ENCODE measurements at places on chromosomes 3 and 15.

DNA sequence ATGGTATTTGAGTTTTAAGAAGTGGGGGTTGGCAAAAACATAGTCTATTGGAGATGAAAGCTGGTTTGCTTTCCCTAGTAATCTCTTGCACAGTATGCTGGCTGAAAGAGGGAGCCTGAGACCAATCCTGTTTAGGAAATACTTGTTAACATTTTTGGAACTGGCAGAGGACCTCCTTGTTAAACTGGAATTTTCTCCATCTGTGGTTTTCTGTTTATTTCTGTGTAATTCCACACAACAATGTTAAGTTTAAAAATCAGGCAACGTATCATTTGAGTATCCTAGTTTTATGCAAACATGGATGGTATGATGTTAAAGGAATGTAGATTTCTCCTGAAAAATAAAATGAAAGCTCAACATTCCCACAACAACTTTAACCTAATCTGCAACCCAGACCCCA, 536.0 kb upstream of the TBL1XR1 start:
- DNase-seq, result no peak

DNA sequence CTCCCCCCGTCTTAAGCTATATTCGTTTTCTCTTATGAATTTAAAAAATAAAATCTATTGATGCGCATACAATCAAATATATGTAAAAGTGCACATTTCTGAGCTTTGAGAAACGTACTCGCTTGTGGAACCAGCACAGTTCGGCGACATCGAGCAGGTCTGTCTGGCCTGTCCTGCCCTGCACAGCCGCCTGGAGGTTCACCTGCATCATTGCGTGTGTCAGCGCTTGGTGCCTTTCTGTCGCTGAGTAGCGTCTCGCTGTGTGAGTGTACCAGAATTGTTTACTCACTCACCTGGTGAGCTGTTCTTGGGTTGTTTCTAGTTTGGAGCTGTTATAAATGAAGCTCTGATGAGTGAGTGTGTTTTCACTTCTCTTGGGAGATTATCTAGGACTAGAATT, 104.0 kb downstream of the VGLL4 start:
- DNase-seq, result no peak

DNA sequence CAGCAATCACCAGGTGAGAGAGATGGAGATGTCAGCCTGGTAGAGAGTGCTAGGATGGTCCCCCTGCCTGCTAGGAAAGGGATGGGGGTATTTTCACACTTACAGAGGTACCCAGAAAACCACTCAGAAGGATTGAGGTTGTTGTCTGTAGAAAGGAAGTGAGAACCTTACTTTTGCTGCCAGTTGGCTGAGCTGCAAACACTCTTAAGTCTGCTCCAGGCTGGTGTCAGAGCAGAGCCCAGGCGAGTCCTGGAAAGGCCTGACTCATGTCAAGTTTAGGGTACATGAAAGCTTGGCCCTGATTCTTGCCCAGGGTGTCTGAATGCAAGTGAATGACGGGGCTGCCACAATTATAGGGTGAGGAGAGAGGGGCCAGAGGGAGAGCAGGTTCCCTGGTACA, 214.5 kb upstream of the TRIM42 start:
- DNase-seq, result no peak

- no peak for DNase-seq
Observed at GRCh38 chr15:66165856-66166255, 87.7 kb downstream of the MEGF11 start.

DNA sequence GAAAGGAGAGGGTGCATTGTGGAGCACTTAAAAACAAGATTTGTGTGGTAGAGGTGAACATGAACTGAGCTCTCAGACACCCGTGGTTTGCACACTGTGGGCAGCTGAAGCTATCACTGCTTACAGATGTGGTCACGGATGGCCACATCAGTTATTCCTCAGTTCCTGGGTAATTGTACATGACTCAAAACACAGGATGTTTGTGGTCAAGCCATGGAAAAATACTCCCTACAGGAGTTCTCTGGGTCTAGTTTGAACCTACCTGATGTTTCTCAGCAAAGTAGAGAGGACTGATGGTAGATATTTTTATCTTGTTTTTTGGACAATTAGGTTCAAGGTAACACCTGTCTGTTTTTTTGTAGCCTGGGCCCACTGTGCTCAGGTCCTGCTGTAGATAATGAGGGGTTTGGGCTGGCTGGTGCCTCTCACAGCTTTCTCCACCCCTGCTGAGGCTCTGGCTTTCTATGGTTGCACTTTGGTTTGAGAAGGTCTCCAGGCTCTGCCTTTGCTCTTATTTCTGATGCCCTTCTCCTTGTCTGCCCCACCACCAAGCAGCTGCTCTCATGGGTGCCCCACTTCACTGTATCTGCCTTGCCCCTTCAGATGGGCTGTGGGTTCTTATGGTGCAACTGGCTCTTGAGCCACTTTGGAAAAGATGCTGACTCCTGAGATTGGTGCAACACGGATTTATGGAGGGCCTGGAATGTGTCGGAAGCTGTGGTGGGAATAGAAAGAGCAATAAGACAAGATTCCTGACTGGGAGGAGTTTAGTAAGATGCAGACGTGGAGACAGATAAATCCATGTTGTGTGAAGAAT, 40.1 kb downstream of the CDCP1 start:
- peak; percentile 52 for DNase-seq

DNA sequence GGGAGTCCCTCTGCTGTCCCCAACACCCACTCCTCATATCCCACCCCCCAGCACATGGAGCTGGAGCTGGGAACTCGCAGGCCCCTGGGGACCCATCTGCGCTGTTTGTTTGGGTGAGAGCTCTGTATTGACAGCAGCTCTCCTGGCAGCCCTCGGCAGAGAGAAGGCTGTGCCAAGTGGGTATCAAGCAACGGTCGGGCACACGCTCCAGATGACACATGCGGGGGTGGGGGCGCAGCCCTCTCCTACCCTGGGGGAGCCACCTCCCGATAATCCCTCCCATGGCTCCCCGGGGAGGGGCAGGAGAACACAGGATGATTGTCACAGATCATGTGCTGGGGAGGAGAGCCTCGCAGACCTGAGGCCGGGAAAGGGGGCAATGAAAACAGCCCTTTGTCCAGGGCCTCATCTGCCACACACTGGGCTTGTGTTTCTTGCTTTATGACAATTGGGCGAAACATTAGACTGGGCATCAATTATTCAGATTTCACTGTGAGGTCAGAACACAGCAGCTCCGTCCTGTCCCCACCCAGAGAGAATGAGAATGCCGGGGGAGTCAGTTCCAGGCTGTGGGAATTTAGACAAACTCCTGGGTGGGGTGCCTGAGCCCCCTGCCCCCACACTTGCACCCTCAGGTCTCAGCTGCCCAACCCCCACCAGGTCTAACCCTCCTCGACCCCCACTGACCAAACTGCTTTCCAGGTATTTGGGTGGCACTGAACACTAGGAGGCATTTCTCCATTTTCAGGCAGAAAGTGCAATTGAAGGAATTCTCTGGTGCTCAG, 46.4 kb upstream of the KLF13 start:
- DNase-seq, result no peak

- DNase-seq, result no peak
Observed at GRCh38 chr3:64176461-64176996, 48.7 kb downstream of the PRICKLE2 start.

DNA sequence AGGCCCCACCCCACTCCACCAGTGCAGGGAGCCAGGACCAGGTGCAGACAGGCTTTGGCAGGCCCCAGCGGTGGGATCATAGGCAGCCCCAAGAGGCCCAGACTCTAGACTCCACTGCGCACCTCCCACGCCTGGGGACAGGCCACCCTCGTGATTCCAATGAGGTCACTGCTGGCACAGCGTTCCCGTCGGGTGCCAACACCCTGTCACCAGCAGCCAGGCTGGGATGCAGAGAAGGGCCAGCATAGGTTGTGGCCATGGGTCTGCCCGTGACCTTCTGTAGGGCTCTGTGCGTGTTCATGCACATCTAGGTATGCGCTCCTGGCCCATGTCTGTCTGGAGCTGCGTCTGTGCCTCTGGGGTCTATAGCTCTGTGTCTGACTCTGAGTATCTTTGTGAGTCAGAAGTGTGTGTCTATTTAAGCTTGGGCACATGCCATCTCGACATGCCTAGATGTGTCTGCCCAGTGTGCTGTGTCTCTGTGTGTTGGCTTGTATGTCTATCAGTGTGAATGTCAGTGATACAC, 13.0 kb downstream of the VIPR1 start:
- DNase-seq, result no peak

DNA sequence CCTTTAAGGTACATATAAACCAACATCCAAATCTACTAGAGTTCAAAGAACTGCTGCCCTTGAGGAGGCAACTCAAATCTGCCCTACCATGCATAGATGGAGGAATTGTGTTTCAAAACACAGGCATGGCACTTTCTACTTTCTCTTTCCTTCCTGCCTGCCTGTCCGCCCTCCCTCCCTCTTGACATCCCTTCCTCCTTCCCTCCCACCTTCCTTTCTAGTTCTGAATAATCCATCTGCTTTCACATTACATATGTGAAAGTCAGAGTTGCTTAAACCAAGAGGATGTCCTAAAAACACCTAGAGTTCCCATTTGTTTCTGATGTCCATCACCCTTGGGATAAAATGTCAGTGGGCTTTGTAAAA, 537.6 kb downstream of the FOXP1 start:
- no peak for DNase-seq

- DNase-seq, result peak; percentile 57
Observed at GRCh38 chr3:156812521-156813335, 13.4 kb upstream of the LEKR1 start.

- no peak for DNase-seq
Observed at GRCh38 chr3:138477120-138477519, 42.7 kb downstream of the ESYT3 start.

- no peak for DNase-seq
Observed at GRCh38 chr15:76328958-76329357, 7.6 kb upstream of the ISL2 start.

GRCh38 chr3:186322761-186323160, 39.3 kb downstream of the DGKG start:
- no peak for DNase-seq

DNA sequence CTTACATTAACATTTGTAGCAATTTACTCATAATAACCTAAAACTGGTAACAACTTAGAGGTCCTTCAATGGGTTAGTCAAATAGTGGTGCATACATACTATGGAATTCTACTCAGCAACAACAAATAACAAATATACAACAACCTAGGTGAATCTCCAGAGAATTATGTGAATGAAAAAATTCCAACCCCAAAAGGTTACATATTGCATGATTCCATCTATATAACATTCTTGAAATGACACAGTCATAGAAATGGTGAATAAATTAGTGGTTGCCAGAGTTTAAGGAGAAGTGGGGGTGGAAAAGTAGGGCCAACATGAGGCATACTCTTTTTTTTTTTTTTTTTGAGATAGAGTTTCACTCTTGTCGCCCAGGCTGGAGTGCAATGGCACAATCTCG, 12.7 kb upstream of the SNTN start:
- DNase-seq, result no peak

GRCh38 chr3:69691860-69692259, 47.4 kb upstream of the MITF start:
- no peak for DNase-seq

DNA sequence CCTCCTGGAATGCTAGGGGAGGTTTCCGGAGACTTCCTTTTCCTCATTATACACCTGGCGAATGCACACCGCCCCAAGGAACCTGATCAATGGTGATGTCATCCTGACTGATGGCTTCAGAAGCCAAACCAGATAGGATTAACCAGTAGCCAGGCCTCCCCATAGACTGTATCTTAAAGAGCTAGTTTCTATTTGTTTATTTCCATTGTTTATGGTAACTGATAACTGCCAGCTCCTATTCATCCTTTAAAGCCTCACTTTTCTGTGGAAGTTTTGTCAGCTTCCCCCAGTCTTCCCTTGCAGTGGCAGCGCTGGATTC, at the start of gene MKRN2OS:
TSS of gene MKRN2OS (minus strand) at position 27 of the 319 bp plus-strand sequence. CDS start 35 bp downstream, outside the sequence.
- DNase-seq, result no peak

DNA sequence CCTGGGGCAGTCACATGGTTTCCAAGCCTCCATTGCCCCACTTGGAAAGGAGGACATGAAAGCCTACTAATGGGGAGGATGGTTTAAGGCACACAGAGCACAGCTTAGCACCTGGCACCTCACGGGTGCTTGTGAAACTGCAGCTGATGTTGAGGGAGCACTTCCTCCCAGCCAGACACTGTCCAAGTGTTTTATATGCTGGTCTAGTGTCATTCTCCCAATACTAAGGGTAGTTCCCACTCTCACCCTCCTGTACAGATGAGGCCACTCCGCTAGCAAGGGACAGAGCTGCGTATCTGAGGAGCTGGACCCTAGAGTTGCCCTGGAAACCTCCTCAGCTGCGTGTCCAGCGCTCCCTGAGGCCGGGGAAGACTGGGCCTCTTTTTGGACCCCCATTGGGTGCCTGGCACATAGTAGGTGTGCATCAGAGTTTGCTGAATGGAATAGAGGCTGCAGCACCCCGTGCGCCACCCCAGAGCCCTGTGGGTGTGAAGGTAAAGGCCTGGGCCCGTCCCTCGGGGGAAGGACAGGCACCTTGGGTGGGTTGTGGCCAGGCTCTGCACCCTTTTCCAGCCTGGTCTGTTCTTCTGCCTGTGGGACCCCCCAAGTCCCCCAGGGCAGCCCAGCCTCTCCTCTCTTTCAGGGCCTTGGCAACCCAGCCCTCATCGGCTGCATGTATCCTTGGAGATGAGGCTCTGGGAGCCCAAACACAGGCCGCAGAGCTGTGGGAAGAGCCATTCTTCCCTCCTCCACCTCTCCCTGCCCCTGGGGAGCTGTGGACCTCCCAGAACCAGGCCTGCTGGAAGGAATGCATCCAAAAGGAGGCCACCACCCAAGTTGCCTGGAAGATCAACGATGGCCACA, 31.3 kb downstream of the DNASE1L3 start:
- no peak for DNase-seq

DNA sequence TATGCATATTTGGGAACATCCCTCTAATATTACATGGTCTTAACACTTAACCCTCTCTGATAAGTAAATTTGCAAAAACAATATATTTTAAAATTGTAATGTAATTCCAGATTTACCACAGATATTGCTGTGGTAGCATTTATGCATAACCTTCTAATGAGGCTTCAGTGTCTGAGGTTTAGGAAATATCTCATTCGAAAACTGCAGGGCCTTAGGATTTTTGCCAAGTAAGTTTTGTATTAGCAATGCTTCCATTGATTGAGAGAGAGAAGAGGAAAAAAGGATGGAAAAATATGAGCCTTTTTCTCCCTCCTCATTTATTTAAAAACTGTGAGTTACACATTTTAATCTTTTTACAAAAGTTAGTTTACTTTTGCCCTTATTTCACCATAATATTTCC, 294.6 kb downstream of the EPHA3 start:
- no peak for DNase-seq

DNA sequence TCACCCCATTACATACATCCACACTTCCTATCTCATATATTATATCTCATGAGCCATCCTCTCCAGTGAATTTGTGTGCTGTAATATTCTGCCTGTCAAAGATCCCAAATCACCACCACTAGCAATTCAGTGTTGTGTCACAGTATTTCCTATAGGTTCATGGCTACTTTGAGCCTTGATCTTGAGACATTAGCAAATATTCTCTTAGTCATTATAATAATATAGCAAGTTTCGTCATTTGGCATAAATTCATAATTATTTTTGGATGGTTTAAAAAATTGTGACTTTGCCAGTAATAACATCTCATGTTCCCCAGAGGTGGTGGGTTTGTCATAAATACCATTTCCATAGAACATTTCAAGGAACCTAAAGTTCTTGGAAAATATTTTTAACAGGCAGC, 47.7 kb downstream of the CMSS1 start:
- no peak for DNase-seq

GRCh38 chr3:128195802-128196201, 42.5 kb downstream of the EEFSEC start:
- peak; percentile 61 for DNase-seq
